HFFc6 (cell line): ENCODE measurements at places on chromosomes 4 and X. TPM values are rescaled to one million over a fixed set of nuclear protein-coding genes. Genes with fewer than 3 reads are reported as not detected.

YY2 gene
- 2.7 to 3.2 TPM (median 2.9 TPM) in 3 replicates for total RNA-seq

RAB28 gene
- 11.3 to 11.9 TPM (median 11.4 TPM) in 3 replicates for total RNA-seq

NAA11 gene
- total RNA-seq: not detected in 3 replicates

COX7B2 gene
- not detected in 3 replicates for total RNA-seq

PLP1 gene
- 0.20 to 0.69 TPM (median 0.59 TPM) in 3 replicates for total RNA-seq

NDNF gene
- 0.13 TPM in 1 of 2 replicates, not detected in the other for total RNA-seq

CPZ gene
- 2.6 to 3.7 TPM (median 3.2 TPM) in 3 replicates for total RNA-seq

TBC1D8B gene
- total RNA-seq: 14.6 and 15.4 TPM in 2 replicates
